ENCODE measurements at places on chromosomes 11 and 22. TPM values are rescaled to one million over a fixed set of nuclear protein-coding genes. Genes with fewer than 3 reads are reported as not detected.

- no peaks in the 10 kb centered on the region for H3K4me1 ChIP-seq
- H3K27ac ChIP-seq, result no peak overlapping the region
- H3K36me3 ChIP-seq, result no peaks in the 10 kb centered on the region
These were observed 5.1 kb upstream of the LMO1 start for GRCh38 chr11:8268530-8269400.

DNA sequence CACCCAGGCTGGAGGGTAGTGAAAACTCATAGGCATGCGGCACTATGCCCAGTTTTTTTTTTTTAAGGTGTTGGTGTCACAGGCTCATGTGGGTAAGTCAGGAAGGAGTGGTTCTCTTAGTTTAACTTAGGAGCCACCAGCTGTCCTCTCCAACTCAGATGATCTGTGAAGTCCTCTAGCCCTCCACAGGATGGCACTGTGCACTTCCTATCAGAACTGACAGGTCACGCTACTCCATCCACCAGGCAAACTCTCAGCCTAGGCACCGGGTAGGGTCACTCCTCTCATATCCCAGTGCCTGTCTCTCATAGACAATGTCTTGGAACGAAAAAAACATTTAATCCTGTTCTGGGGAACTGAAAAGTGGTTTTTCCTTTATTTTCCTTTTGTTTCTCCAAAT, 16.5 kb downstream of the NAP1L4 start:
- no peaks in the 10 kb centered on the region for H3K4me1 ChIP-seq
- peaks cover 3% of the 10 kb centered on the region for H3K36me3 ChIP-seq
- no peak overlapping the region for H3K27ac ChIP-seq
- no peaks in the 10 kb centered on the region for H3K27me3 ChIP-seq

DNA sequence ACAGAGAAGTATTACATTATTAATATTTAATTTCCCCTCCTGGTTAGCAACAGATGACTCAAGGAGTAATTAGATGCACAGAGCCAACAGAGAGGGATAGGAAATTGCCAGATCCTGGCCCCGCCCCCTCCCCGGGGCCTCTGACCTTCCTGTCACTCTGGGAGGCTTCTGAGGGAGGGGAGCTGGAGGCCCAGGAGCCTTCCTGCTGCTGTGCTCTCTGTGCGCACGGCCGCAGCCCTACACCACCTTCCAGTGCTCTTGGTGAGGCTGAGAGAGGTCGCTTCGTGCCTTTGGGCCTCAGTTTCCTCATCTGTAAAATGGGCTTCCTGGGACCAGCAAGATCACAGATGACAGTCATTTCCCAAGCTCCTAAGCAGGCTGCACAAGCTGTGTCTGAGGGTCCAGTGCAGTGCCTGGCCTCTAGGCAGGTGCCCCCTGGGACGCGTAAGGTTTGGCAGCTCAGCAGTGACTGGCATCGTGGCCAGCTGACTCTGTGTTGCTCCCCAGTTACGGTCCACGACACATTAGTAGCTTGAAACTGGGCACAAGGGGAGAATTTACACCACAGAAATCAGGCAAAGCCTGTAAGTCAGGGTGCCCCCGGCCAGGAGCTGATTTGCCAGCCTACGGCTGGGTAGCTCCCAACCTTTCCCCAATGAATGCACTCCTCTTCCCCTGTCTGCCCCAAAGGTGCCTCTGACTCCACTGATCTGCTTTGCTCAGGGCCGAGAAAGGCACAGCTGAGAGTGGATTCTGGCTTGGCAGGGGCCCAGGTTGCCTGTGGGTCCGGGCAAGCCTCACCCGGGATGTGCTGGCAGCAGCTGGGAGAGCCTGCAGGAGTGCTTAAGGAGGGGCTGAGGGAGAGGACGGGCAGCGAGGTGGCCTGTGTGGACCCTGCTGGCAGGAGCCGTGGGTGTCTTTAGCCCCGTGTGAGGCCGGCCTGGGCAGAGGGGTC, 2.3 kb downstream of the ADORA2A start:
- no peak overlapping the region for H3K27ac ChIP-seq
- no peak overlapping the region for H3K4me3 ChIP-seq
- no peaks in the 10 kb centered on the region for H3K4me1 ChIP-seq

DNA sequence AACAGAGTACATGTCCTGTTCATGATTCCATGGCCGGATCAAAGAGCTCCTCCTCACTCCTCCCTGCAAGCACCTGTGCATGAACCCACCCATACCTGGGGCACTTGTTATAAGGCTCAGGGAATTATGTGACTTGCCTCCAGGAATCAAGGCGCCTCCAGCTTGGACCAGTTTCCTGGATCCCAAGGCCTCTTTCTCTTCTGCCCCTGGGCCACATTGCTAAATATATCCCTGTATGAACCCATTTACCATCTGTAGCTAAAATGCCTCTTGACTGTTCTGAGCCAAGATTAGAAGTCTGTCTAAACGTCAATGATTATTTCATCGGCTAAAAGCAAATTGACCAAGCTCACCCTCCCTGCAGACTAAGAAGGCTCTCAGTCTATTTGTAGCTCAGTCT, 135.6 kb downstream of the KIRREL3 start:
- H3K4me1 ChIP-seq, result no peaks in the 10 kb centered on the region
- H3K4me3 ChIP-seq, result no peak overlapping the region
- no peaks in the 10 kb centered on the region for H3K36me3 ChIP-seq
- H3K27me3 ChIP-seq, result no peaks in the 10 kb centered on the region
- DNase-seq, result no peak

GRCh38 chr11:1303973-1304372, 5.5 kb downstream of the TOLLIP start:
- no peaks in the 10 kb centered on the region for H3K27me3 ChIP-seq
- peak; percentile 73 for DNase-seq
- H3K4me1 ChIP-seq, result no peaks in the 10 kb centered on the region
- no peaks in the 10 kb centered on the region for H3K36me3 ChIP-seq
- no peak overlapping the region for H3K27ac ChIP-seq

DNA sequence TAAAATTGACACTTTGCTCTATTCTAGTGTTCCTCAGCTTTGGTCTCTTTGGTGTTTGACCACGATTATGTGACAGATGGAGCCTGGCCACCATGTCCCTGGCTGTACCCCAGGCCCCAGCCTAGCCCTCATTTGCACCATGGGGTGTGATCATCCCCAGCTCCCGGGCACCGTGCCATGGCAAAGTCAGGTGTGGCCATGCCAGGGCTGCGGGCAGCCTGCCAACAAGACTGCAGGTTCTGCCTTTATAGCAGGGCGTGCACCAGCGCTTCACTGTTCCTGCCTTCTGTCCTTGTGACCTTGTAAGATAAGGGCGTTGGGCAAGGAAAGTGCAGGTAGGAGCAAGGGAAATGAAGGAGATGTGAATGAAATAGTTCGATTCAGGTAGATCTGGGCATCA, 22.4 kb upstream of the APOBEC3A start:
- DNase-seq, result no peak
- no peaks in the 10 kb centered on the region for H3K4me1 ChIP-seq
- H3K27me3 ChIP-seq, result no peaks in the 10 kb centered on the region
- no peak overlapping the region for H3K4me3 ChIP-seq
- H3K27ac ChIP-seq, result no peak overlapping the region

DNA sequence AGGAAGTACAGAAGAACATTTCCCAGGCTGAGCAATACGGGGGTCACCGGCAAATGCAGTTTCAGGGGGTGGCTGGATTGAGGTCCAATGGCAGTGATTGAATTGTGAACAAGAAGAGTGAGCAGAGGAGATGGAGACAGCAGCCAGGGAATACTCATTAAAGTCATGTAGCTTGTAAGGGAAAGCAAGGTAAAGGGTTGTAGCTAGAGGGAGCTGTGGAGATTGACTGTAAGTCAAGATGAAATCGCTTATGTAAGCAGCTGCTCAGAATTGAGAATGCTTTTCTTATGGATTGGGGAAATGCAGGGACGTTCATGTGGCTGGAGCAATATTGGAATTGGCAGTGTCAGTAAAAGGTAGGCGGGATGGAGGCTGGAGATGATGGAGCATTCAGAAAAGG, 111.4 kb upstream of the TBCEL start:
- DNase-seq, result no peak
- no peaks in the 10 kb centered on the region for H3K36me3 ChIP-seq
- no peaks in the 10 kb centered on the region for H3K4me1 ChIP-seq
- H3K27ac ChIP-seq, result no peak overlapping the region

DNA sequence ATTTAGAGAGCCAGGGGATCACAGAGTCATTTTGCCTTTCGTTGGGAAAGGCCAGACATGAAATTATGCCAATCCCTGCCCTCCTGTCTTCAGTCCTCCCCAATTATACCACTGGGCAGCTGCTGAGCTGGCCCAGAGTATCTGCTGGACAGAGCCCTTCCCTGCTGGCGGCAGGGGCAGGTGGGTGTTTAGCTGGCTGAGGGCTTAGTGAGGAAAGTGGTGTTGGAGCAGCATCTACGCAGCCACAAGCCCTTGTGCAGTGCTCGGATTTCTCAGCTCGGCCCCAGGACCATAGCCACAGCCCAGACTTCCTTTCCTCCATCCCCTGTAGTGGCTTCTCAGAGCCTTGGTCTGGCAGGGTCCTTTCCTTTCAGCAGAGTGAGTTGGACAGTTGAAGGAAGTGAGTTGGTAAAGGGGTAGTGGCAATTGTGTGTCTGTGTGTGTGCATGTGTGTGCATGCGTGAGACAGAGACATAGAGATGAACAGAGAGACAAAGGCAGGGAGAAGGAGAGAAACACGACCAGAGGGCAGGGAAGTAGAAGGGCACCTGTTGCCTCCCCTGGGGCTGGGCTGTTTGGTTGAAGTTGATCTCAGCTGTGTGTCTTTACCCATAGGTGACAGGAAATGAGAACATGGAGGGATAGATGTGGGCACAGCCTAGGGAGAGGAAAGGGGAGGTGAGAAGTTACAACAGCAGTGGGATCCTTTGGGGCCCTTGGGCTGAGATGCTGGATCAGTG, 66.2 kb downstream of the GRIK4 start:
- H3K4me3 ChIP-seq, result no peak overlapping the region
- no peak for DNase-seq
- H3K27me3 ChIP-seq, result no peaks in the 10 kb centered on the region
- H3K36me3 ChIP-seq, result no peaks in the 10 kb centered on the region

GRCh38 chr11:126082251-126083109, 19.8 kb upstream of the CDON start:
- H3K36me3 ChIP-seq, result no peaks in the 10 kb centered on the region
- DNase-seq, result no peak
- no peak overlapping the region for H3K4me3 ChIP-seq
- H3K27ac ChIP-seq, result no peak overlapping the region

DNA sequence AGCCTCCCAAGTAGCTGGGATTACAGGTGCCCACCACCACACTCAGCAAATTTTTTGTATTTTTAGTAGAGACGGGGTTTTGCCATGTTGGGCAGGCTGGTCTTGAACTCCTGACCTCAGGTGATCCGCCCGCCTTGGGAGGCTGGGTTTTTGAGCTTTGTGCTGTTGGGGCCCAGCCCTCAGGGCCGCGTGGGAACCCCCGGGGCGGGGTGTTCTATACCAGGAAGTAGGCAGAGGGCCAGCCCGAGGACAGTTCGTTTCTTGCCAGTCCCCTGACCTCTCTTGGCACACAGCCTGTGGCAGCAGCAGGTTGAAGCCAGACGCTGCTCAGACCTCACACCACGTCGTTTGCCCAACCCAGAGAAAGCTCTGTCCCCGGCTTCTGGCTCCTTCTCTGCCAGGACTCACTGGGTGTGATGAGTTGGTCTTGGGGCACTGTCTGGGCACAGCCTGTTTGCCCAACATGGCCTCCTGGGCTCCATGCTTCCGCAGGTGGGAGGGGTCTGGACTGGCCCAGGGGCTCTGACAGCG, 24.9 kb upstream of the CHKA start:
- no peak overlapping the region for H3K27ac ChIP-seq
- H3K36me3 ChIP-seq, result no peaks in the 10 kb centered on the region
- no peaks in the 10 kb centered on the region for H3K4me1 ChIP-seq
- H3K4me3 ChIP-seq, result no peak overlapping the region

DNA sequence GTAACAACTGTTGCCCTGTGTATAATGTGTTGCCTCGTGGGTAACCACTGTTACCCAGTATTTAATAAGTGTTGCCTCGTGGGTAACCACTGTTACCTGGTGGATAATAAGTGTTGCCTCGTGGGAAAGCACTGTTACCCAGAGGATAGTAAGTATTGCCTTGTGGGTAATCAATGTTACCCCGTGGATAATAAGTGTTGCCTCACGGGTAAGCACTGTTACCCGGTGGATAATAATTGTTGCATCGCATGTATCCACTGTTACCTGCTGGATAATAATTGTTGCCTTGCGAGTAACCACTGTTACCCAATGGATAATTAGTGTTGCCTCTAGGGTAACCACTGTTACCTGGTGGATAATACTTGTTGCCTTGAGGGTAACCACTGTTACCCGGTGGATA, 17.1 kb upstream of the NXPE4 start:
- no peaks in the 10 kb centered on the region for H3K4me1 ChIP-seq
- no peak for DNase-seq
- no peaks in the 10 kb centered on the region for H3K27me3 ChIP-seq
- no peak overlapping the region for H3K27ac ChIP-seq

DNA sequence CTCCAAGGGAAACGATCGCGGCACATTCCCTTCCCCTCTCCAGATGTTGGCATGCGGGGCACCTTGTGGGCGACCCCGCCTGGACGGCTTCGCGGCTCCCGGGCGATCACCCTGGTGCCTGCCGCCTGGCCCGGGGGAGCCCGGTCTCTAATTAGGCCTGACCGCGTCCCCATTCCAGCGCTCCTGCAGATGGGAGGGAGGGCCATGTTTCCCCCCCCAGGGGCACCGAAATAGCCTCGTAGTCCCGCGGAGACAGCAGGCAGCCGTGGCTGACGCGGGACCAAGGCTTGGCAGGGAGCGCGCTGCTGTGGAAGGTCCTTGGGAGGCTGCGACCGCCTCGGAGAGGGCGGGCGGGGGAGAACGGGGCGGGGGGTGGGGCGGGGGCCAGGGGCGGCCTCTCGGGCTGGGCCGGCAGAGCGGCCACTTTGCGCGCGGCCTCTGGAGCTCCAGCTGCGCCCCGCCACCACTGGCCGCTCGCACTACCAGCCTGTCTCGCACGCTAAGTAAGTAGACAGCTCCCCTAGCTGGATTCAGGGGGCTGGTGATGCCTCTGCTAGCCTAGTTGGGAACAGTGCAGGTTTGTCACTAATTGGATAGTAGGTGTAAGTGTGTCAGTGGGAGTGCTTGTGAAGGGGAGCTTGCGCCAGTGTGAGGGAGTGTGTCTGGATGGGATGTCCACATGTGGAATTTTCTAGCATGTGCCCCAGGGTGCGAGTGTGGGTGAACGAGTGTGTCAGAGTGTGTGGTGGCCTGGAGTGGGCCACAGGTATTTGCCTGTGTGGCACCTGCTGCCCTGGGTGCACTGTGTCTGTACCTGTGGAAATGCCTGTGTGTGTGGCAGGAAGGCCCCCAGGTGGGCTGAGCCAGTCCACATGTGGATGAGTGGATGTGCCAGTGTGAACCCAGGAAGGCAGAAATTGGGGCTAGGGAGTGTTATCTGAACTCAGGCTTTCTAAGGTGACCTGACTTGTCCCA, at the start of gene INSC:
Gene INSC (plus strand): TSS at position 423 of the 975 bp plus-strand sequence. CDS start 34,252 bp downstream, outside the sequence.
- no peaks in the 10 kb centered on the region for H3K36me3 ChIP-seq
- H3K27me3 ChIP-seq, result no peaks in the 10 kb centered on the region
- H3K4me1 ChIP-seq, result no peaks in the 10 kb centered on the region
- peak within 1 kb of the TSS; percentile 11 for H3K4me3 ChIP-seq

The CNIH2 gene
- total RNA-seq, result 0.75 TPM

The UBQLN3 gene
- total RNA-seq, result 0.71 TPM

The ARHGAP1 gene
- 173 TPM for total RNA-seq

The TMEM123 gene
- 106 TPM for total RNA-seq

Measured in aorta (tissue), 5 donors.